ENCODE measurements at places on chromosomes 11 and 22.

DNA sequence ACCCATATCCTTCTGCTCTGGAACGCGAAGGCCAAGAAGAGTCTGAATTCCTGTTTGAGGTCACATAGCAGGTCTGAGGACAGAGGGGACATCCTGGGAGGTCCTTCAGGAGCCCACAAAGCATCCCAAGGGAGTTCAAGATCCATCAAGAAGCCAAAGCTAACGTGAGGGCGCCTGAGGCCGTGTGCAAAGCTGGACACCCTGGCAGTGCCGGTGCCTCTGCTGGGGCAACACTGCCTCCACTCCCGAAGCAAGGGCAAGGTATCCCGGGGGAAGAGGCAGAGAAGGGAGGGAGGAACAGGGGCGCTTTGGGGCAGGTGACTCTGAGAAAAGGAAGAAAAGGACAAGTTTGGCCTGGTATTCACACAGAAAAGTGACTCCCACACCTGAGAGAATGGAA lies 50.3 kb upstream of the CDON start:
- DNase-seq = no peak

DNA sequence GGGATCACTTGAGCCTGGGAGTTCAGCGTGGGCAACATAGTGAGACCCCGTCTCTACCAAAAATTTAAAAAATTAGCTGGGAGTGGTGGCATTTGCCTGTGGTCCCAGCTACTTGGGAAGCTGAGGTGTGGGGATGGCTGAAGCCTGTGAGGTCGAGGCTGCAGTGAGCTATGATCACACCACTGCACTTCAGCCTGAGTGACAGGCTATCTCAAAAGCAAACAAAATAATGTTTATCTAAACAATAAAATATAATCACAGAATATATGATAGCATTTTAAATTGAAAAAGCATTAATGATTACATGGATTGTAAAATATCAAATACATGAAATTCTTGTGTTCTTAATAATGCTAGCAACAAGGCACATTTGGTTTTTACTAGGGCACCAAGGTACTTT lies 2.7 kb downstream of the BEST1 start:
- DNase-seq = no peak

DNA sequence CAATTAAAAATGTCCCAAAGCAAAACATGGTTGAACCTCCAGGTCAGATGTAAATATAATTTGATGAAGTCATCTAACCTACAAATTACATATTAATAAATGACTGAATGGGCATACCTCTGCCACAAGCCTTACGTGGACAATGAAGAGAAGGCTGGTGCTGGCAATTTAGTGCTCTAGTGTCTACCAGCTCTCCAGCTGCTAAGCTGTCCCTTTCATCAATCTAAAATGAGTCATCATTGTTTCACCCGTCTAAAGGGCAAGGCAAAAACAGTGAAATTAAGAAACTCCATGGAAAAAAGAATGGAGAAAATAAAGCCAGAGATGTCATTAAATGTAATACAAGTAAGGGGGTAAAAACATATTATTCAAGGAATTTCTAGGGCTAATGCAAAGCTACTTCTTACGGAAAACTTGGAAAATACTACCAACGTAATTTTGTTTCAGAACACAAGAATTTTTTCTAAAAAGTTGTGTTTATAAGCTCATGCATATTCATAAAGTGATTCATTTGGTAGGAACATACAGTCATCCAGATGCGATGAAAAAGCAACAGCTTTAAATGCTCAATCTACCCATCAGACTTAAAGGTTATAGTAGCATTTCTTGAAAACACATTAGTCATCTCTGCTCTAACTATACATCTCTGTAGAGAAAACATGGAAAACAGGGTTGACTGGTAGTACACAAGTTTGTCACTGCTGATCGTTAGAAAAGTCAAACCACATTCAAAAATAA lies 71.5 kb downstream of the SIK3 start:
- no peak for DNase-seq

DNA sequence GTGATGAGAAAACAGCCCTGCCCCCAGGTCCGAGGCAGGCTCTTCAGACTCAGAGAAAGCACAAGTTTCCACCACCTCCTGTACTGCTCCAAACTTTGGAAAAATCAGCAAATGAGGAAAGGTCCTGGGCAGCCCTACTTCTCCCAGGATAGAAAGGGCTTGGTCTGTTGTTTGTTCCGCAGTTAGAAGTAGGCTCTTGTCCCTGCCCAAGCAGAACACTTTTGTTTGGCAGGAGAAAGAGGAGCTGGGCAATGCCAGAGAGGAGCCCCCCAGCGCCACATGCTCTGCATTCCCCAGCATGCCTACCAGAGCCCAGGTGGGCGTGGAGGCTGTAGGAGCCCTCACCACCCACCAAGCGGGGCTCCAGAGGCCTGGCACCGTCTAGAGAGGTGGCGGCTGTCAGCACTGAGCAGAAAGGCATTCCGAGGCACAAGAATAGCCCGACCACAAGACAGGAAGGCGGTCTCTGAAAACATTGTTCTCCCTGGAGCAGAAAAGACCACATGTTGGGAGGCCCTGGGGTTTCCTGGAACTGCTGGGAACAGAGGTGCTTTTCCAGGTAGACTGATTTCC lies 90.3 kb upstream of the CD82 start:
- no peak for DNase-seq

- DNase-seq = no peak
Measured at GRCh38 chr11:35614939-35615569, 3.2 kb upstream of the FJX1 start.

- no peak for DNase-seq
Measured at GRCh38 chr11:9878936-9879335, 215.1 kb downstream of the SWAP70 start.

DNA sequence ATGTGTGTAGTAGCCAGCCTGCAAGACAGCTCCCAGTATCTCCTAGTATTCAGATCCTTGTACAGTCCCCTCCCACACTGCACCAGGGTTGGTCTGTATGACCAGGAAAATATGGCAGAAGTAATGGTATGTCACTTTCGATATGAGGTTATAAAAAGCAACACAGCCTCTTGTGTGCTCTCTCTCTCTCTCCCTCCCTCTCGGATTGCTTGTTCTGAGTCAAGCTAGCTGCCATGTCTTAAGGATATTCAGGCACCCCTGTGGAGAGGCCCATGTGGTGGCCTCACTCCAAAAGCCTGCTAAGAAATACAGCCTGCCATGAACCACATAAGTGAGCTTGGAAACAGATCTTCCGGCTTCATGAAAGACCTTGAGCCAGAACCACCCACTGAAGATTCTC lies 25.4 kb downstream of the FXYD6 start:
- no peak for DNase-seq

DNA sequence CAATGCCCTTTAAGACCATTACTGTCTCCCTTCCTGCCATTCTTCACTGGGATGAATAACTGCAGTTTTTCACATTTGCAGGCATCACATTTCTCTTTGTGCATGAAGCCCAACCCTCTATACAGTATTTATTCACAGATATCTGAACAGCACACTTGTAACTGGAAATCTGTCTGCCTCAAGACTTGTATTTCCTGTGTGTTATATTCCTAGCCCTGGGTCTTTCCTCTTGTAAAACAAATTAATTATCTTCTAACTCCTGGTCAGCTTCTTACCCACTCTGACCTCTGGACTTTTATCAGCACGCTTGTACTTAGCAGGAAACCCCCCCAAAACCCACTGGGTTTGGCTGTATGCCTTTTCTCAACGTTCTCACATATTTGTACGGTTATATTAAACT lies 2.0 kb downstream of the CSRP3 start:
- no peak for DNase-seq

DNA sequence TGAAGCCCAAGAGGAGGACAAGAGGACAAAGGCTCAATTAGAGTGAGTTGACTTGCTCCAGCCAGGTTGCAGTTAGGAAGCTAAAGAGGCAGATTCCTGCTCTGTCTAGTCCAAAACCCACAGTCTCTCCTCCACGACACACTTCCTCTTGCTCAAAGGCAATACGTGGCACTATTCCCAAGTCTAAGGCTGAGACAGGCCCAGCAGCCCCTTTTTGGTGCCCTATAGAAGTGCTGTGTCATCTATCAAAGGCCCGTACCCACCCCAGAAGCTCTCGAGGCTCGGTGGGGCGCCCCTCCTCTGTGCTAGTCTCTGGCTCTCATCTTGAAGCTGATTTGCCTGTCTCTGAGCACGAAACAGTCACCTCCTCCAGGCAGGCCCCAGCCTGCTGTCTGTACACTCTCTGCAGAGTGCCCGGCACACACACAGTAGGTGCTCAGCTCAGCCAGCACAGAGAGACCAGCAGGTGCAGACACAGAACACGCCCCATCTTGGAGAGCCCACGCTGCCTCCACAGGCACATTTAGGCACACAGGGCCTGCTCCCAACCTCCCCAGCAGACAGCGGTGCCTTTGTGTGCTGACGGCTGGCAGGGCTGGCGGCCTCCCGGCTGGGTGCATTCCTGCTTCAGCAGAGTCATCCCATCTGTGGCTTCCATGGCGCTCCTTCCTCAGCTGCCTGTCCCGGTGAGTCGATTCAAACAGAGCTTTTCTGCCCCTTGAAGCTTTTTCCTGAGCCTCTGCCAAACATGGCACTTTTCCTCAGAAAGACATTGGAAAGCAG lies 52.8 kb downstream of the MYH9 start:
- no peak for DNase-seq

- peak; percentile 36 for DNase-seq
Measured at GRCh38 chr11:75768112-75768908, at the start of gene DGAT2. Gene DGAT2 (plus strand): TSS chr11:75768778. CDS start chr11:75768992, 214 bp downstream.

- DNase-seq = no peak
Measured at GRCh38 chr11:36057379-36058042, 113.6 kb downstream of the LDLRAD3 start.

GRCh38 chr11:3905080-3905953 lies 49.9 kb downstream of the STIM1 start:
- no peak for DNase-seq

DNA sequence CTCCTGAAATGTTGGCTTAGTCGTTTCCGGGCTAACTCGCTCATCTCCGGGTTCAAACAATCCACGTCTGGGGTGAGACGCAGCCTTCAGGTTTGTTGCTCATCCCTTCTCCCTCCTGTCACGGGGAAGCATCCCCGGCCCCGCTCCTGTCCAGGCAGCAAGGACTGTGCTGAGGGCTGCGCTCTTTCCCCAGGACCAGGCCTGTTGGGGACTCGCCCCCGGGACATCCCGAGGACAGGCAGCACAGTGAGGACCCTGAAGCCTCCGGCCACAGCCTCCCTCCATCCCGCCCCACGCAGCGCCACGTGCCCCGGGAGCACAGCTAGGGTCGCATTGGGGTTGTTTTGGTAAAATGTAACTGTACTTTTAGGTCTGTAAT lies 252.0 kb downstream of the BRD1 start:
- DNase-seq = no peak

- DNase-seq = no peak
Measured at GRCh38 chr22:43236411-43237166, 49.7 kb upstream of the TTLL12 start.

DNA sequence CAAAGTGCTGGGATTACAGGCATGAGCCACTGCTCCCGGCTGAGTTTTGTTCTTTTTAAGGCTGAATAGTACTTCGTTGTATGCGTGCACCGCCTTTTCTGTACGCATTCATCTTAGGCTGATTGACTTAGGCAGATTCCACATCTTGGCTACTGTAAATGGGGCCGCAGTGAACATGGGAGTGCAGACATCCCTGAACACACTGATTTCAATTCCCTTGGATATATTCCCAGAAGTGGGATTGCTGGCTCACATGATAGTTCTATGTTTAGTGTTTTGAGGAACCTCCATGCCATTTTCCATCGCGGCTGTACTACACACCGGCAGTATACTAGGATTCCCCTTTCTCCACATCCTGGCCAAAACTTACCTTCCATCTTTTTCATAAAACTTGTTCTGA lies 10.4 kb upstream of the ZNF74 start:
- DNase-seq = no peak

GRCh38 chr11:71239581-71239980 lies 12.8 kb downstream of the SHANK2 start:
- DNase-seq = no peak

DNA sequence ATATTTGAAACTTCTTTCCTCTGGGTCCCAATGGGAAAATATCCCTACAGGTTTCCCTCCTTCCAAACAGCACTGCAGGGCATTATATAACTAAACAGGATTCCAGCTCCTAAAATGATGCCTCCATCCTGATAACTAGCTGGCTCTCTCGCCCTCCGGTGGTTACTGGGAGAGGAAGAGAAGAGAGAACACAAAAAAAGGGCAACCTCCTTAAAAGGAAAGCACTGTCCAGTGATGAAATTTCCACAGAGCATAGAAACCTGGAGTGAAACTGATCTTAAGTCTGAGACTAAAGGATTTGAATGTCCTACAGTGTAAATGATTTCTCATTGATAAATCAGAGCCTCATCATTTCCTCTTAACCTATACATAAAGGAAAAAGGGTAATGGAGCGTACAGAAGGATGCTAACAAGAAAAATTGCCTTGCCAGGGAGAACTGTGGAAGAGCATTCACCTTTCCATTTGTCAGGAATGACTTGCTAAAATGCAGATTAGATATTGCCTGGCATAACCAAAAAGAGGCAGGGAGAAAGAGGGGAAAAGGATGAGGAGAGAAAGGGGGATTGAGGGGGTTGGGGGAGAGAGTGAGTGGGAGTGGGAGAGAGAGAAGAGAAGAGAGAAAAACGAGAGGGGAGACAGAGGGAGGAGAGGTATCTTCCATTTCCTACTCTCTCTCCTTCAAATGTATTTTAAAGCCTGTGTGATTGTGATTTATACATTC lies 121.3 kb downstream of the APOL5 start:
- DNase-seq = no peak

GRCh38 chr11:19092850-19093249 lies 24.1 kb upstream of the ZDHHC13 start:
- no peak for DNase-seq

- no peak for DNase-seq
Measured at GRCh38 chr11:112223121-112223520, 3.1 kb upstream of the PTS start.

DNA sequence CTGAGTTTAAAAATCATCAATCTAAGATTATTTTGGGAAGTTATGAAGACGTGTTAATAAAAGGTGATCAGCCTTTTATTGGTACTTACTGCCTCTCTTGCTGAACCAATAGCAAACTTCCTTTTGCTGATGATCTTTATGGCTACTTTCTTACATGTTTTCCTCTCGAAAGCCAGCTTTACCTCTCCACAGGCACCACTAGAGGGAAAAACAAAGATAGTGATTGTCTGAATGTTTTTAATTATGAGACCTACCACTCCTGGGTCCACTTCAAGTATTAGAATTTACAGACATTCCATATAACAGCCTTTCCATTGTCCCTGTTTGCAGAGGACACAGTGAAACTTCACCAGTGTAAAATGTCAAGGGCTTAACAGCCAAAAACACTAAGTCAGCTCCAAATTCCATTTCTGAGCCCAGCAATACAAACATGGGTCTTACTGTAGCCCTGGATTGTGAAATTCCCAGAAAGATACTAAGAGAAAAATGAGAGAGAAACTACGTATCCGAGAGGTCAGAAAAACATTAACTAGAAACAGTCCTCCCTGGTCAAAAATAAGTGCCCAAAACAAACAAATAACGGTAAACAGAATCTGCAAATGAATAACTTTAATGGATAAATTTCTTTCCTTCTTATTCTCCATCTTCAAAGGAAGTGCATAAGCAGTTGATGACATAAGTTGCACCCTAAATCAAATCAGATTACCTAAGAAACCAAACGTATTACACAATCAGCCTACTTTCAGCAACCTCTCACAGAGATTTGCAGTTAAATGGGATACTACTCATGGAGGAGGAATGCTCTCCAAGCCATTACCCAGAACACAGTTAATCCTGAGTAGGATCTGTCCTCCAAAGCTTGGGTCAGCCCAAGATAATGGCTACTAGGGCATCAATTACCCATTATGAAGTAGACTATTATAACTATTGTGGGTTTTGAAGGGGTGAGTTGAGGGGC lies 29.5 kb downstream of the CHEK2 start:
- DNase-seq = no peak

GRCh38 chr22:37462983-37463382 lies 23.2 kb downstream of the MFNG start:
- no peak for DNase-seq

Measured in LNCaP clone FGC (cell line).